ENCODE measurements at places on chromosomes 3 and 15. TPM values are rescaled to one million over a fixed set of nuclear protein-coding genes. Genes with fewer than 3 reads are reported as not detected.

The MYLK gene
- 13.2 TPM for total RNA-seq

The EXD1 gene
- total RNA-seq, result not detected

The NPAP1 gene
- not detected for total RNA-seq

The SENP2 gene
- total RNA-seq, result 21.1 TPM

The THSD4 gene
- 27.2 TPM for total RNA-seq

The C3orf85 gene
- not detected for total RNA-seq

The MUC4 gene
- total RNA-seq, result 0.02 TPM

The IMPG2 gene
- 0.01 TPM for total RNA-seq

The NR1I2 gene
- not detected for total RNA-seq

The RYR3 gene
- total RNA-seq, result 0.07 TPM

The STAC gene
- total RNA-seq, result 2.2 TPM

The CASR gene
- total RNA-seq, result not detected

The CSTA gene
- 0.75 TPM for total RNA-seq

The RGMA gene
- 0.31 TPM for total RNA-seq

The PLSCR5 gene
- not detected for total RNA-seq

The GABRB3 gene
- 74.5 TPM for total RNA-seq

The ARNT2 gene
- 16.5 TPM for total RNA-seq

The LTK gene
- total RNA-seq, result 0.09 TPM

The TUBGCP4 gene
- total RNA-seq, result 5.1 TPM

The CDHR4 gene
- 0.17 TPM for total RNA-seq

The ADAMTS17 gene
- total RNA-seq, result 0.09 TPM

The TNFSF10 gene
- total RNA-seq, result not detected

The ANKRD28 gene
- total RNA-seq, result 66.9 TPM

The MITF gene
- 6.6 TPM for total RNA-seq

The UACA gene
- total RNA-seq, result 25.9 TPM

The OPA1 gene
- 37.9 TPM for total RNA-seq

The PLEKHO2 gene
- 6.9 TPM for total RNA-seq

The C3orf49 gene
- total RNA-seq, result not detected

The CYP1A2 gene
- total RNA-seq, result not detected

The TMC3 gene
- total RNA-seq, result not detected

The C3orf62 gene
- total RNA-seq, result 1.5 TPM

The REC114 gene
- not detected for total RNA-seq

The TRIM42 gene
- total RNA-seq, result not detected

The GLDN gene
- total RNA-seq, result not detected

The ARRDC4 gene
- 0.09 TPM for total RNA-seq

The TMEM45A gene
- 2.2 TPM for total RNA-seq

The FES gene
- 0.84 TPM for total RNA-seq

The ALG1L2 gene
- total RNA-seq, result not detected

The CLCN2 gene
- 5.7 TPM for total RNA-seq

The DPPA2 gene
- total RNA-seq, result not detected

The VEPH1 gene
- total RNA-seq, result 0.70 TPM

The PLA1A gene
- 0.25 TPM for total RNA-seq

The C3orf22 gene
- total RNA-seq, result not detected

The SCG5 gene
- total RNA-seq, result 2.0 TPM
